MCF 10A (cell line): ENCODE measurements at places on chromosomes 11 and 22.

DNA sequence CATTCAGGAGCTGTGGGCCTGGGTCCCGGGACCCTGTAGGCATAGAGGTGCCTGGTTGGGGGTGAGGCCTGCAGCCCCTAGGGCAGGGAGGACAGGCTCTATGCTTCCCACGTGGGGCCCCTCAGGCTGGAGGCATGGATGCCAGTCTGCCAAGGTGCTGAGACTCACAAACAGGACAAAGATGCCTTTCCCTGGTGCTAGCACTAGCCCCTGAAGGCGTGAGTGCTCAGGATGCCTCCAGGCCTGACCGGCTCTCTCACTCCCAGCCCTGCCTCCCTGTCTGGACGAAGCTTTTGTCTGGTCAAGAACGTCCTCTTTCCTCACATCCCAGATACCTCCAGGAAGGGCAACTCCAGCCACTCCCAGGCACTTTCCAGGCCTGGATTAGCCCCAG lies 2.1 kb downstream of the CDC42BPG start:
- H3K36me3 ChIP-seq = peaks cover 24% of the 10 kb centered on the region
- DNase-seq = peak; percentile 30
- peak overlapping the region; percentile 77 for H3K4me3 ChIP-seq
- no peaks in the 10 kb centered on the region for H3K27me3 ChIP-seq
- H3K4me1 ChIP-seq = peaks cover 26% of the 10 kb centered on the region
- peak overlapping the region; percentile 29 for H3K27ac ChIP-seq

DNA sequence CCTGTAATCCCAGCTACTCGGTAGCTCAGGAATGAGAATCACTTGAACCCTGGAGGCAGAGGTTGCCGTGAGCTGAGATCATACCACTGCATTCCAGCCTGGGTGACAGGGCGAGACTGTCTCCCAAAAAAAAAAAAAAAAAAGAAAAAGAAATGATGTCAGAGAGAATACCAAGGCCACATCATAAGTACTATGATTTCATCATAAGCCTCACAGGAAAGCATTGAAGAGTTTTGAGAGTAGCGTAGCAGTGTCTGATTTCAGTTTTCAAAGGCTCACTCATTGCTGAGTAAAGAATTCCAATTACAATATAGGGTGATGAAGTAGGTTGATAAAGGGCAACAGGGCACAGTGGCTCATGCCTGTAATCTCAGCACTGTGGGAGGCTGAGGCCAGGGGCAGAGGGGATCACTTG lies 88.8 kb downstream of the MRTFA start:
- H3K27ac ChIP-seq = no peak overlapping the region
- peaks cover 58% of the 10 kb centered on the region for H3K36me3 ChIP-seq
- no peaks in the 10 kb centered on the region for H3K27me3 ChIP-seq
- no peak for DNase-seq
- no peak overlapping the region for H3K4me3 ChIP-seq

DNA sequence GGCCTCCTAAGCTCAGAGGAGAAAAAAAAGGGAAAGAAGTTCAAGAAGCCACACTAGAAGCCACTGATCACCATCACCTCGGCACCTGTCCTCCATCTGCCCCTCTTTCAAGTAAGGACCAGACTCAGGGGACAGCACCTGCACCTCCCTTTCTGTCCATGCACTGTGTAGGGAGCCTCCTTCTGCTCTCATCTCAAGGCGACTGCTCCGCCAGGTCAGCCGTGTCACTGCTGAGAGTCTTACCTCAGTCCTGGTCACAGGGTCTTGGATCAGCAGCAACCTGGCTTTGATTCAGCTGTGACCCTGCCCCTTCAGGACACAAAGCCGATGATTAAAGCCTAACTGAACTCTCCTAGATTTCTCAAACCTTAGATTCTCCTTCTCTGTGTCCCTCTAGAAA lies 101.5 kb downstream of the ZNF280B start:
- H3K4me3 ChIP-seq = no peak overlapping the region
- no peak overlapping the region for H3K27ac ChIP-seq
- DNase-seq = no peak
- H3K27me3 ChIP-seq = peaks cover 73% of the 10 kb centered on the region
- no peaks in the 10 kb centered on the region for H3K4me1 ChIP-seq

DNA sequence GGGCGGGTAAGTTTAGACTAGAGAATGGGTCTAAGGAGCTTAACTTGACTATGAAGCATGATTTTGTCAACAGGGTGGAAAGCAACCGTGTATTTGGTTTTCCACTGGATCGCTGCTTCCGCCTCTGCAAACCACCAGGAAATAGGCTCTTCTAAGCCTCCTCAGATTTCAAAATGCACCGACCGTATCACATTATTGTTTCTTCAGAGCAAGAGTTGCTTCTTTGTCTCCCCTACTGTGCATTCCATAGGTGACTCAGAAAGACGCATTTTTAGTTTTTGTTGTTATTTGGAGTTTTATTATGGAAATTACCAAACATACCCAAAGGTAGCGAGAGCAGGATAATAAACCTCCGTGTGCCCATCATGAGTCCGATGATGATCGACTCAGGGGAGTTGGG lies 64.3 kb upstream of the RASD2 start:
- no peak overlapping the region for H3K4me3 ChIP-seq
- no peaks in the 10 kb centered on the region for H3K27me3 ChIP-seq
- no peaks in the 10 kb centered on the region for H3K36me3 ChIP-seq
- H3K4me1 ChIP-seq = peaks cover 12% of the 10 kb centered on the region

DNA sequence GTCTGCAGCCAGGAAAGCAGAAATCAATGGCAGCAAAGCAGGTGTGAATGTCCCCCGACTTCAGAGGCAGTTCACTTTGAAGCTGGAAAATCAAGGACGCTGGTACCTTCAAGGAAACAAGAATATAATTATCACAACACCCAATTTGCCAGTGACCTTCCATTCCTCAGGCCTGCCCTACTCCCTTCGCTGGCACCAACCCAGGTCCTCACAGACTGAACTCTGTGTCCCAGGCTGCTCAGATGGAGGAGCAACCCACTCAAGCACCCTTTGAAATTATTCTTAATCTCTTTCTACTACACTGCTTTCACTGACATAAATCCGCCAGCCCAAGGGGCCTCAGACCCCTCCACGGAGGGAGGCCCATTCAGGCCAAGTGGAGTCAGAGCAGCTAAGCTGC lies 64.7 kb upstream of the WT1 start:
- H3K27ac ChIP-seq = no peak overlapping the region
- no peak overlapping the region for H3K4me3 ChIP-seq
- no peaks in the 10 kb centered on the region for H3K4me1 ChIP-seq
- no peaks in the 10 kb centered on the region for H3K36me3 ChIP-seq
- no peak for DNase-seq

GRCh38 chr11:2729841-2730240 lies 30.0 kb upstream of the KCNQ1OT1 start:
- H3K4me3 ChIP-seq = no peak overlapping the region
- no peaks in the 10 kb centered on the region for H3K36me3 ChIP-seq
- no peak for DNase-seq
- H3K27ac ChIP-seq = no peak overlapping the region

DNA sequence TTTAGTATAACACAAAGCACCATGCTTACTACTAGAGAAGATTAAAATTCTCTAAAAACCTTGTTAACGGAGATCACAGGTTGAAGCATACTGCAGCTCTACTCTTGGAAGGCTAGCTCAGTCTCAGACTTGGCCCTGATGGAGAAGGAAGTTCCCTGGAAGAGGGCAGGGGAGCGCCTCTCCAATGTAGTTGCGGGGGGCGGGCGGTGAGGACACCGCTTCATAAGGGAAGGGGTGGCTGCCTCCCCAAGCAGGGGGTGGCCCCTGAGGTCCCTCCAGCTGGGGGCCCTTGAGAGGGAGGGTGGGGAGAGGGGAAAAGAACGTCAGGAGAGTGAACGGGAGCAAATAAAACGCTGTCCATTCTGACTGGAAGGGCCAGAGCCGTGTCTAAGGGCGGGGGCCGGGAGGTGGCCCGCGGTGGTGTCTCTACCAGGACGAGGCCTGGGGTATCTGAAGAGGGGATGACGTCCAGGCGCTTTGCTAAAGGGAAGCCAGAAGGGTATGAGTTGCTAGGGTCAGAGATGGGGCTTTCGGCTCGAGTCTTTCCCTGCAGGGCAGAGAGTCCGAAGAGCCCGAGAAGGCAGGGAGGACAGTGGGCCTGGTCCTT lies 553 bp upstream of the USP47 start:
- no peaks in the 10 kb centered on the region for H3K27me3 ChIP-seq
- no peak overlapping the region for H3K4me3 ChIP-seq
- peak; percentile 41 for DNase-seq
- H3K4me1 ChIP-seq = no peaks in the 10 kb centered on the region
- no peak overlapping the region for H3K27ac ChIP-seq
- no peaks in the 10 kb centered on the region for H3K36me3 ChIP-seq

GRCh38 chr22:39028281-39028680 lies 7.4 kb downstream of the APOBEC3D start:
- no peaks in the 10 kb centered on the region for H3K27me3 ChIP-seq
- no peaks in the 10 kb centered on the region for H3K36me3 ChIP-seq
- no peak for DNase-seq
- no peak overlapping the region for H3K4me3 ChIP-seq
- H3K4me1 ChIP-seq = peaks cover 5% of the 10 kb centered on the region
